ENCODE measurements at places on chromosomes 7 and 10.

DNA sequence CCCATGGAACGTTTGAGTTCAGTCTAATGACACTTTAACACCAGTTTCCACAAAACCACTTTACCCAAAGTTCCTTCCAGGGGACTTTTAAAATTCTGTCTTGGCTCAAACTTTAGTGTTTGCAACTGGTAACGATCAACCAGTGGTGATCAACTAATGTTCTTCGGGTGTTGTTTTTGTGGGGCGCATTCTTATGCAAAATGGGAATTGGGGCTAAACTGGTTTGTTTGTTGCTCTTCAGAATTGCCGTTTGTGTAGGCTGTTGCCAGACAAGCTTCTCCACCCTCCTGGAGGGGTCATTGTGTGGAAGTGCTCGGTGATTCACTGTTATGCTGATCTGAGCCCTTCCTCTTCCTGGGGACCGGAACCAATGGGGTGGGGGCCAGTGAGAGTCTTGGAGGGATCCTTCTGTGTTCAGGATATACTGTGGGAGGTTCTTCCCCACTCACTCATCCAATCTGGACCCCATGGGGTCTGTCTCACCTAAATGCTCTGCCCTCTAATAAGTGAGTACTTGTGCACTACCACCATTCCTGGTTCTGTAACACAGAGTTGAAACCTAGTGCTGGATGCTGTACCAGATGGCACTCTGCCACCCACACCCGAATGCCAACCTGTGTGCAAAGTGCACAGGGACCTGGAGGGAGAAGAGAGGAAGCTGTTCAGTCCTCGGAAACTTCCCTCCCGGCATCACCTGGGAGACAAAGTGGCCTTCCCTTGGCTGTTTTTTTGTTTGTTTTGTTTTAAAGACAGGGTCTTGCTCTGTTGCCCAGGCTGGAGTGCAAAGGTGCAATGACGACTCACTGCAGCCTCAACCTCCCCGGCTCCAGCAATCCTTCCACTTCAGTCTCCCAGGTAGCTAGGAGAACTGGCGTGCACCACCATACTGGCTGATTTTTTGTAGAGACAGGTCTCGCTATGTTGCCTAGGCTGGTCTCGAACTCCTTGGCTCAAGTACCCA, 2.1 kb downstream of the NFE2L3 start:
- no peak for DNase-seq

GRCh38 chr7:69173341-69173740, 424.9 kb upstream of the AUTS2 start:
- DNase-seq = no peak

GRCh38 chr10:93293999-93294398, 188.1 kb downstream of the MYOF start:
- DNase-seq = no peak

GRCh38 chr10:30818010-30818660, 188.6 kb upstream of the LYZL2 start:
- no peak for DNase-seq

DNA sequence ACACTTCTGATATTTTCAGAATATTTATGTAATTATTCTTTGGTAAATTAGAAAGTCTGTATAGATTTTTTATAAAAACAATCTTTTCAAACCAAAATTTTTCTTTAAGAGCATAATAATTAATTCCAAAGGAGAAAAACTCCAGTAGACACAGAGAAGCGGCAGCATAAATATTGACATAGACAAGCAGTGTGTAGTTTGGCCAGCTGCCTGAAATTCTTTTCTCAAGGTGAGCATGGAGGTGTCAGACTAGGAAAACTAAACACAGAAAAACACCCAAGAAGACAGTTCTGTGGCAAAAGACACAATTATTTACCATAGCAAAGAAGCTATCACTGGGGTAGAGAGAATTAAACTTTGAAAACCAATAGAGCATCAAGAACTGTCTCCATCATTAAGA, 82.4 kb downstream of the KLF6 start:
- no peak for DNase-seq

DNA sequence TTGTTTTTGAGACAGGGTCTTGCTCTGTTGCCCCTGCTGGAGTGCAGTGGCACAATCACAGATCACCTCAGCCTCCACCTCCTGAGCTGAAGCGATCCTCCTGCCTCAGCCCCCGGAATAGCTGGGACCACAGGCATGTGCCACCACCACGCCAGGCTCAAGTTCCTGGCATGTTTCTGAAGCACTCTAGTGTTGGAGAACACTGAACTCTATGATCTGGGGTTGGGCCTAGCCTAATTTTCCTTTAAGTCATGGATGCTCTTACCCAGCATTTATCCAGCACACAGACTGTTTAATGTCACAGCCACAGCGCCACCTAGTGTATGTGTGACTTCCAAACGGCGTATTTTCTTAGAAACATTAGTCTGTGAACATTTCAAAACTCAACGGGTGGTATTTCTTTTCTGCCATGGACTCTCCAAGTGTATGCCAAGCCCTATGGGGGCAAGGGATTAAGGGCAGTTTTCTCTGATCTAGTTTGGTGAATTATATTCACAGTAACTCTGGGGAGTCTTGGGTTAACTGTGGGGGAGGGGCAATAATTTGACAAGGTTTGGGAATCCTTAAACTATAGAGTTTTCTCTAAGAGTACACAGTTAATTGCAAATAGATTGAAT, 91.8 kb downstream of the CREM start:
- peak; percentile 36 for DNase-seq

GRCh38 chr7:108604307-108605077, 34.8 kb downstream of the DNAJB9 start:
- no peak for DNase-seq

DNA sequence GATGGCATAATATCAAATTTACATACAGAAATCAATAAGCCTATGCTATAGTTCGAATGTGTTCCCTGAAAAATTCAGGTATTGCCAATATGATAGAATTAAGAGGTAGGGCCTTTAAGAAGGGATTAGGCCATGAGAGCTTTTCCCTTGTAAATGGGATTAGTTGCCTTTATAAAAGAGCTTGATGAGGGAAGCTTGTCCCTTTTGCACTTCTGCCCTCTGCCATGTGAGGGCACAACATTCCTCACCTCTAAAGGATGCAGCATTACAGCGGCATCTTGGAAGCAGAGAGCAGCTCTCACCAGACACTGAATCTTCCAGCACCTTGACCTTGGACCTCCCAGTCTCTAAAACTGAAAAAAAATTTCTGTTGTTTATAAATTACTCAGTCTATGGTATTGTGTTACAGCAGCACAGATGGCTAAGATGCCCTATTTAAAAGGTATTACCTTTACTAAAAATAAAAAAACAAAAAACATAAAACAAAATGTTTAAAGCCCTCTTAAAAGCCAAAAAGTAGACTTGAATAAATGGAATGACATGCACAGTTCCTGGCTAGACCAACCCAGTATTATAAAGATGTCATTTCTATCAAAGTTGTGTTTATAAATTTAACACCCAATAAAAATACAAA, 909.6 kb downstream of the REEP3 start:
- DNase-seq = peak; percentile 4

DNA sequence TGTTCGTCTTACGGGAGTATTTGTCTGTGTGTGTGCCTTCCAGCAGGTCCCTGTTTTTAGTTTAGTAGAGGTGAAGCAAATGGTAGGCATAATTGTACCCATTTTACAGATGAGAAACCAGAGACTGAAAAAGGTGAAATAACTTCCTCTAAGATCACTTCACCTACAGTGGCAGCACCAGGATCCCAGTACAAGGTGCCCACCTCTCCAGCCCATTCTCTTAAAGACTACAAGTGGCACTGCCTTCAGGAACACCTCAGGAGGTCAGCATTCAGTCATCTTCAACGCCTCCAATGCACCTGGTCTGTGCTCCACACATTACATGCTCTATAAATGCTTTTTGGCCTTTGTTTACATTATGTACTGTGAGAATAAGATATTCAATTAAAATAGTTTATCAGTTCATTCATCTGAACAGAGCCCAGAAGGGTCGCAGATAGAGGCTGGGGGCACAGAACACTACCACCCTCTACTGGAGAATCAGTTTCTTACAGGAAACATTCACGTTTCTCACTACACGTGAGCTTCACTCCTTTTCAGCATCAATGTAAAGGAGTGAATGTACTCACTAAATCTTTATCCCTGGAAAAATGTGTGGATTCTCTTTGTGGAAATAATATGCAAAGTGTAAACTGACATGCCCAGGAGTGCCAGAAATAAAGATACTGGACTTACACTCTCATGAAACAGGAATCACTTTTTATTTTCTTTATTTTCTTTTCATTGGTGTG, 45.5 kb upstream of the ABLIM1 start:
- no peak for DNase-seq

GRCh38 chr10:11886851-11887250, 63.7 kb downstream of the PROSER2 start:
- DNase-seq = no peak

DNA sequence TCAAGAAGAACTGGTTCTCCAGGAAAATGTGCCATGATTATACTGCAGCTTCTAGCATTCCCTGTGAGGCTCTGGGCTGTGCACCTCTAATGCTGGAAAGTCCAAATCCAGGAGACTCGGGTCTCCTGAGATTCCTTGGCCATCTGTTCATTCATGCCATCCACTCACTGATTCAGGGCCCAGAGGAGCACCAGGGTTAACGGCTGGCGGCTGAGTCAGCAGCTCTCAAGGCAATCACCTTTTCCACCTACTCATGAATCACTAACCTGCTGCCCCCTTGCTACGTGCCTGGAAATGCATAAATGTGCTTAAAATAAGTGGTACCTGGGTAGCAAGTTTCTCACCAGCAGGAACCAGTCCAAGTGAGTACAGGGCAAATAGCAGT, 132.7 kb downstream of the KCNMA1 start:
- DNase-seq = no peak

DNA sequence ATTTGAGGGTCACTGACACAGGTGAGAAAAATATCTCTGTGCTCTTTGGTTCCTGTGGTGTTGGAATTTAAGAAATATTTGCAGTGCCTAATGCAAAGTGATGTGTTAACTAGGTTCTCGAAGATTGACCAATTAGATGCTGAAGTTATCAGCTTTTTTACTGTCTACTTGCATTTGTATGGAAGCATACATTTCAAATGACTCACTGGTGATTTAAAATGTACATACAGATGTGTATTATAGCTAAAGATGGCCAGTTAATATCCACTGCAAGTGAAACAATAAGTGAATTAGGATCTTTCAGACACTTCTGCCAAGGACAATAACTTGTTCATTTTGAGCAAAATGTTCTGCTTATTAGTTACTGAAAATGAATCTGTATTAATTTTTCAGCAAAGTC, 205.0 kb downstream of the FANK1 start:
- no peak for DNase-seq

- no peak for DNase-seq
Observed at GRCh38 chr10:106500041-106500924, 664.2 kb downstream of the SORCS1 start.

DNA sequence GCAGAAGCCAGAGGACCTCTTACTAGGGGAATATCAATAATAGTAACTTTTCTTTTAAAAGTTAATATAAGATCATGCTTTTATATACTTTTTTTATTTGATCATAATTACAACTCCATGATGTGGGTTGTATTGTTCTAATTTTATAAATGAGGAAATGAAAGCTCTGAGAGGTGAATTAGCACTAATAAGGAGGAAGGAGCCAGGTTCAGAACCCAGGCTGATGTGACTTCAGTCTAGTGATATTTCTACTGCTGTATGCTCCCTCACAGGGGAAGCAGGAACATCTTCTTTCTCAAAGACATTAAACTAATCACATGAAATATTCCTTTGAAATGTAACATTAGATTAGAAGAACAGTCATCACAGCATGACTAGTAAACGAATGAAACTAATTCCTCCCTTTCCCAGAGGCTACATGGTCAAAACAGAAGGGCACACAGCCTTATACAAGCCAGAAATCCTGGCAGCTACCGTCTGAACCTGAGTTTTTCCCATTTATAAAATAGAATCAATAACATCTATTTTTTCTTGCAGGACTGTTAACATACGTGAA, 81.4 kb upstream of the GJD4 start:
- no peak for DNase-seq

- peak; percentile 82 for DNase-seq
Observed at GRCh38 chr7:106313966-106314365, 29.2 kb upstream of the NAMPT start.

- DNase-seq = peak; percentile 28
Observed at GRCh38 chr10:101222683-101223273, 6.5 kb downstream of the LBX1 start.

Measured in HL-60 (cell line).